Activated naive CD8-positive, alpha-beta T cell treated with anti-CD3 and anti-CD28 coated beads, Interleukin-2, amount 50 U/mL, for 16 hours (primary cell): ENCODE measurements at places on chromosomes 11 and 22.

GRCh38 chr11:63552921-63553320 is 10.3 kb downstream of the PLAAT2 start:
- no peak for DNase-seq

- DNase-seq: no peak
Observed at GRCh38 chr22:41028841-41029240, 63.6 kb upstream of the EP300 start.

DNA sequence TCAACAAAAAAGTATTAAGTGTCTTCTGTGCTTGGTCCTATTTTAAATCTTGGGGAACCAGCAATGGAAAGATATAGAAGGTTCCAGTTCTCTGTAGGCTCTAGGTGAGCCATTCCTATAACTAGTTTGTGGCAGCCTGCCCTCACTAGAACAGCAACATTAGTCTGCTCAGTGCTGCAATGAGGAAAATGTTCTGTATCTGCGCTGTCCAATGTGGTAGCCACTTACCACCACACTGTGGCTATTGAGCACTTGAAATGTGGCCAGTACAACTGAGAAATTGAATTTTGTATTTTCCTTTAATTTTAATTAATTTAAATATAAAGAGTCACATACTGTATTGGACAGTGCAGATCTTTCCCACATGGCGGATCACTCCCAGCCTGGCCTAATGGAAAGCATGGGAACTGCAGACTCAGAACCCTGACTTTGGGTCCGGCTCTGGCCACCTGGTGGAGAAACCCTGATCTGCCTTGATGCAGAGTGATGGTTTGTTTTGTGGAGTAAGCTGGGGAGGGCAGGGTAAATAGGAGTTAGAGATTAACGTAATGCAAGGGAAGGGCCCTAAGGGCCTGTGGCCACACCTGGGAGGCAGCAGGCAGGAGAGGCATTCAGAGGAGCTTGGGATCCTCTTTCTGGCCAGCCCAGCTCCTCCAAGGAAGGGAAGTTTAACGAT is 101.0 kb downstream of the ME3 start:
- DNase-seq: no peak

DNA sequence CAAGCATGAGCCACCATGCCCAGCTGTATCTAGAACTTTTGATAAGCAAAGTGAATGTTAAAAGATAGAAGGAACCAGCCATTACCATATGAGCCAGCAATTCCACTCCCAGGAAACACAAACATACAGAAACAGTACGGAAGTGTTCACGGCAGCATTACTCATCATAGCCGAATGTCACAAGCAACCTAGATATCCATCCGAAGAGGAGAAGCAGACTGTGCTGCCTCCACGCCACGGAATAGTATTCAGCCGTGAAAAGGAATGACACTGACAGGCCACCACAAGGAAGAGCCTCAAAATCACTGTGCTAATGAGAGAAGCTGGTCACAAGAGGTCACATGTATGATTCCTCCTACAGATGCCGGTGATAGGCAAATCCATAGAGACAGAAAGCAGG is 17.6 kb upstream of the MGAT3 start:
- DNase-seq: no peak

DNA sequence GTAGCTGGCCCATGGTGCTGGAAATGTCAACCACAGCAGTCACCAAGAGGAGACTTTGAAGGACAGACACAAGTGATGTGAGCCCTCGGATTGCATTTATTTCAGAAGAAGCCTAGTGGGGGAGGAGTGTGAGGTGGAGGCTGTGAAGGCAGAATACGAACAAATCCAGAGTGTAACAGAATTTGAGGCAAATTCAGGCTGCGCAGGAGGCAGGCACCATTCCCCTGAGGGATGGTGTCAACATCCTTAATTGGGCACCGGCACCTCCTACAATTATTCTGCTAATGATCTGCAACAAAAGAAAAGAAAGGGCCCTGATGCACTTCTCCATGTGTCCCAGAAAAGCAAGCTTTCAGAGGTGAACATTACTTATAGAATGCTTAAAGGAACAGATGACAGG is 32.2 kb downstream of the CWC15 start:
- no peak for DNase-seq

DNA sequence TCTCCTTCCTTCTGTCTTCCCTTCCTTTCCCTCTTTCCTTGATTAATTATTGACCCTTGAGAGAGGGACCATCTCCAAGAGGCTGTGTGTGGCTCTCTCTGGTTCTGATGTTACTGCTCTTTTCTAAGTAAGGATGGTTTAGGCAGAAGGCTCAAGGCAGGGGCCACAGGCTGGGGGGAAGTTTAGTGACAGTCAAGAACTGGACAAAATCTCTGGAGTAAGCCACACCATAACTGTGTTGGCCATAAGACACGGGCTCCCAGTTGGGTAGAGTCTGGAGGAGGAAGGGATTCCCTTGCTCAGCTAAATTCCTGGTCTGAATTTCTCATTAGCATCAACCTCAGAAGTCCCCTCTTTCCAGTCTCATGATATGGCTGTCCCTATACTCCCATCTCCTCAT is 74.7 kb downstream of the BUD13 start:
- DNase-seq: no peak

GRCh38 chr11:14320020-14320419 is 39.0 kb downstream of the RRAS2 start:
- no peak for DNase-seq

DNA sequence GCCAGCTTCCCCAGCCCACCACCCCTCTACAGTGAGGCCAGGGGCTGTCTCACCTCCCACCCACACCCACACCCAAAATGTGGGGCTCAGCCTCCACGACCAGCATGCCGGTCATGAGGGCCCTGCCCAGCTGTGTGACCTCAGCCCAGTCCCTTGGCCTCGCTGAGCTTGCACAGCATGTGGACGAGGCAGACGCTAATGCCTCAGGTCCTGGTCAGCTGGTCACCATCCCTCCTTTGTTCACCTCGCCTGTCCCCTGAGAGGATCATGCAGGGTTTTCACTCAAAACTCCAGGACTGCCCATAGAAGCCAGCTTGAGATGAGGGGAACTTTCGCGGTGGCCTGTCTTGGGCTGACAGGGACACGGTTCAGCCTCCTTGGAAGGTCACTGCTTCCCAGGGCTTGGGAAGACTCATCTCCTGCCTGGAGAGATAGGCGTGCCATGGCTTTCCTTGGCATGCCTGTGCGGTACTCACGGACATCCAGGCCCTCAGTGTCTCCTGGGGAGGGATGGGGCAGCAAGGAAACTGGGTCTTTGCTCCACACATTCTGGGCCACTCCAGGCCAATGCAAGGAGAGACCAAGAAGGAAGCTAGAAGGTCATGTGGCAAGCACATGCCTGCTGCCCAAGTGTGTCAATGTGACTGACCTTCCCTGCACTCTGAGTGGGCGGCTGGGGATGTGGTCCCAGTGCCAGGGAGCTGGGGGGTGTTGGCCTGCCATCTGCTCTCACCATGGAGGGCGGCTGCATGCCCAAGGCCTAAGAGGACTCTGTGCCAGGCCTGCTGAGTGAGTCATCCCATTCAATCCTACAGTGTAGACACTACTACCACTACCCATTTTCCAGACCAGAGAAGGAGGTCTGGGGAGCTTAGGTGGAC is 3.2 kb upstream of the RTN4R start:
- no peak for DNase-seq

DNA sequence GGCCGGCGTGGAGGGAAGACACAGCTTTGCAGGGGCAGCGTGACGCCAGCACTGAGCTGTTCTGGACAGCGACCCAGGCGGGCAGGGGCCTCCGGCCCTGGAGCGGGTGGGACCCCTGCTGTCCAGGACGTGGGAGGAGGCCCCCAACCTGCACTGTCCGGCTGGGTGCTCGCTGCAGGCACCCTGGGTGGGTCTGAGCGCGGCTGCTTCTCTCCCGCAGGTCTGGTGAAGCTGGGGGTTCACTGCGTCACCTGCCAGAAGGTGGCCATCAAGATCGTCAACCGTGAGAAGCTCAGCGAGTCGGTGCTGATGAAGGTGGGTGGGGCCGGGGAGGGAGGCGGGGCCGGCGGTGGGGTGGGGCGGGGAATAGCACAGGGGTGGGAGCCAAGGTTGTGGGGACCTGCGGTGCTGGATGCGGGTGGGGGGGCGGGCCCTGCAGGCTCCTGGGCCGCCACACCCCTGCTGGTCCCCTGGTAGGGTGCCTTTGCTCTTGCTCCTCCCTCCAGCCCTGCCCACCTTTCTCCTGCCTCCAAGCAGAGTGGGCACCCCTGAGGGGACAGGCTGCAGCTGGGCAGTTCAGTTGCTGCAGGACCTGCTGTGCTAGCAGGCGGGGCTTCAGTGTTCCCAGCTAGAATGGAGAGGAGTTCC is 46.2 kb downstream of the BRSK2 start:
- DNase-seq: no peak

DNA sequence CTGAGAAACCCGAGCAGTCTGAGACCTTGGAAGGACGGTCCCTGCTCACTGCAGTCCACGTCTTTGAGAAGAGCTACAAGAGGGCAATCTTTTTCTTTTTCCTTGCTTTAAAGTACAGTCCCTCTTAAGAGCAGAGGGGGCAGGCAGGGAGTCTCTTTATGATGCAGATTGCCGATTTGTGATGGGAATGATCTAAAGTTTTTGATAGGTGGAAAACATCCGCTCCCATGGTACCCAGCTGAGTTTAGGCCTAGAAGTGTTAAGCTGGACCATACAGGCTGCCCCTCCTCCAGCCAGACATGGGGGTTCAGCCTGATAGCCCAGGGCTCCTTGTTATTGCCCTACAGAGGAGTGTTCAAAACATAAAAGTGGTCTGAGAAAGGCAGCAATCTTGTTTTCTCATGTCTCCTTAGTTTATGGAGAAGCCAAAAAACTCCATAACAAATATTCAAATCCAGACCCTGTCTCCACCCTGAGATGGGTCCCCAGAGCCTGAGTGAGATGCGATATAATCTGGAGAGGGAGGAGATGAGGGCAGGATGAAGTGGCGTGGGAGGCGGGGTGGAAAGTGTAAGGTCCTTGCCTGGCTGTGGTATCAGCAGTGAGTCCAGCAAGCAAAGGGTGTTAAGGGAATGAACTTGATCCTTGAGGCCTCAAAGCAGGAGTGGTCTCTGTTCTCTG is 135.1 kb downstream of the FDX1 start:
- DNase-seq: no peak

- no peak for DNase-seq
Observed at GRCh38 chr11:21470521-21470920, 722.4 kb upstream of the ANO5 start.

GRCh38 chr11:41609511-41609910 is 150.1 kb upstream of the LRRC4C start:
- no peak for DNase-seq

GRCh38 chr11:70107191-70107590 is 29.1 kb downstream of the ANO1 start:
- DNase-seq: no peak

GRCh38 chr11:15586741-15587473 is 472.2 kb downstream of the INSC start:
- no peak for DNase-seq

GRCh38 chr22:50360578-50360977 is 17.5 kb downstream of the PPP6R2 start:
- no peak for DNase-seq

- DNase-seq: no peak
Observed at GRCh38 chr11:14445542-14446530, 53.8 kb downstream of the COPB1 start.

DNA sequence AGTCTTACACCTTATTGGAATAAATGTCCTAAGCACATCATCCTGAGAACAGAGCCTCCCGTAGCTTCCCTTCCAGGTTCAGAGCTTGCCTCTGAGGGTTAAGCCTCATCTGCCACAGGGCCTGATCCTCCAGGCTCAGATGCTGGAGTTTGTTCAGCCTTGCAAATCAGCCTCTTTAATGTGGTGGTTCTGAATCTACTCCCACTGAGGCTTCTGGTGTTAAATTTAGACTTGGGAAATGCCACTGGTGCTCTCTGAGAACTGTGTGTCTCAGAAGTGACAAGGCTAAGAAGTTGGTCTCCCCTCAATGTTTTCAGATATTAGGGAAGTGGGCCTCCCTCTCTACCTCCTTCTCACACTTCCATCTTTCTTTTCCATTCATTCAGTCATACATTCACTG is 68.7 kb downstream of the CCDC81 start:
- DNase-seq: no peak

DNA sequence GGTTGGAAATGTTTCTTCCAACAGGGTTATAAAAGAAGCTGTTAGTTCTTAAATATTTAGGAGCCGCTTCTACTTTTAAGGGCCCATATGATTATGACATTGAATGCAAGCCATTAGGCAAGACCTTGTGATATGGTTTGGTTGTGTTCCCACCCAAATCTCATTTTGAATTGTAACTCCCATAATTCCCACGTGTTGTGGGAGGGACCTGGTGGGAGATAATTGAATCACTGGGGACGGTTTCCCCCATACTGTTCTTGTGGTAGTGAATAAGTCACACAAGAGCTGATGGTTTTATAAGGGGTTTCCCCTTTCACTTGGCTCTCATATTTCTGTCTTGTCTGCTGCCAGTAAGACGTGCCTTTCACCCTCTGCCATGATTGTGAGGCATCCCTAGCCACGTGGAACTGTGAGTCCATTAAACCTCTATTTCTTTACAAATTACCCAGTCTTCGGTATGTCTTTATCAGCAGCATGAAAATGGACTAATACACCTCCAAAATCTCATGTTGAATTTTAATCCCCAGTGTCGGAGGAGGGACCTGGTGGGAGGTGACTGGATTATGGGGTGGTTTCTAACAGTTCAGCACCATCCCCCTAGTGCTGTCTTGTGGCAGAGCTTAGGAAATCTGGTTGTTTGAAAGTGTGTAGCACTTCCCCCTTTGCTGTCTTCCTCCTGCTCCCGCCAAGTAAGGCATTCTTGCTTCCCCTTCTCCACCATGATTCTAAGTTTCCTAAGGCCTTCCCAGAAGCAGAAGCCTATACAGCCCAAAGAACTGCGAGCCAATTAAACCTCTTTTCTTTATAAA is 4.3 kb downstream of the CD59 start:
- DNase-seq: no peak

GRCh38 chr22:50314455-50315288 is 7.2 kb upstream of the PLXNB2 start:
- DNase-seq: peak; percentile 61

- no peak for DNase-seq
Observed at GRCh38 chr11:79744941-79745340, 304.1 kb upstream of the TENM4 start.

DNA sequence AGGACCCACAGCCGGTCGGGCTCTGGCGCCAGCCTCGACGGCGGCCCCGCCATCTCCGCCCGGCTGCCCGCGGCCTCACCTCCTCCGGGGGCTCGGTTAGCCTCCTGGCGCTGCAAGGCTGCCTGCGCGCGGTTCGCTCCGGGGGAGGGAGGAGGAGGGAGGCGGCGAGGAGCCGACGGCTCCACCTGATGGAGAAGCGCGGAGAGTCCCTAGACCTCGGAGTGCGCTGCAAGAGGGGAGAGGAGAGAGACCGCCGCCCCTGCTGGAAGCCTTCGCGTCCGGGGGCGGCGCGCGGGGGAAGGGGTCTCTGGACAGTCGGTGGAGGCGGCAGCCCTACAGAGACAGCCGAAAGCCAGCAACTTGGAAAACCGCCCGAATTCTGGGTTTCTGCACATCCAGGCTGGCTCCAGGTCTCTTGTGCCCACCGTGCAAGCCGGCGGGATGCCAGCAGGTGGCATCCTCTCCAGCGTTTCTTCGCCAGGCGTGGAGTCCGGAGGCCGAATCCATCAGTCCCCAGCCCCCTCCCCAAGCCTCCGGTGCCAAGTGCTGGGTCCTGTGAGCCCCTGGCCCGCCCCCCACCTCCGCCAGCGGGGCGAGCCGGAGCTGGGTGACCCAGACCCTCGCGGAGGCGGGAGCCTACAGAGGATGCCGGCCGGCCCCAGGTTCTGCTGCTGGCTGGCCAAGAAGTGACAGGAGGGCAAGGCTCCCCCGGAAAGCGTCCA is 2.9 kb upstream of the KIRREL3 start:
- DNase-seq: no peak
